ENCODE measurements at places on chromosomes 5 and 9.

- DNase-seq: no peak
Observed at GRCh38 chr5:90902651-90903386, 344.2 kb downstream of the ADGRV1 start.

DNA sequence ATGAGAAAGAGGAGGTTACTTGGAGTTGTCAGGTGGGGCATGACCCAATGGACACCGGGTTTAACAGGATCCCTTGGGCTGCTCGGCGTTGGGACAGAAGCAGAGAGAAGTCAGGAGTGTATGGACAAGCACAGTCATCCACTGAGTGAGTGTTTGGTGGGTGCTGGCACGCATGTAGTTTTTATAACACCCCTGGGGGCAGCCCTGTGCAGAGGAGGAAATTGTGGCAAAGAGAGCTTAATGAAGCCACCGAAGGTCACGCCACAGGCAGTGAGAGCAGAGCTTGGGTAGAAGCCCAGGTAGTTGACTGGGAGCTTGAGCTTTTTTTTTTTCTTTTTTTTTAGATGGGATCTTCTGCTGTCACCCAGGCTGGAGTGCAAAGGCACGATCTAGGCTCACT, 43.2 kb upstream of the IER5L start:
- DNase-seq: no peak

GRCh38 chr5:151491062-151491461, 43.7 kb downstream of the SLC36A1 start:
- no peak for DNase-seq

DNA sequence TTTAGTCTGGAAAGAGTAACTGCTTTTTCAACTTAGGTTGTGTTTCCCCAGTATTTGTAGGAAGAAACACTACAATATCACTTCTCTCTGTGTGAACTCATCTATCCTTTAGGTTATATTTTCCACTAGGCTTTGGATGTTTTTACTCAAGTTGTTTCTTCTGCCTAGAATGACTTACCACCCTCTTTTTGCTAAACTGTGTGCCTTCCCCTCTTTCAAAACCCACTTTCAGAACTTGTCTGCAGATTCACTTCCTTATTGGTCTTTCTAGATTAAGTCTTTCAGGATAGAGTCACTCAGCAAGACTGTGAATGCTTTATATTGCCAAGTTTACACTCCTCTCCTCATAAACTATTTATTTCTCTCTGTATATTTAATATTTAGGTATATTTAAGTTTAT, 14.2 kb upstream of the CAST start:
- DNase-seq: no peak

DNA sequence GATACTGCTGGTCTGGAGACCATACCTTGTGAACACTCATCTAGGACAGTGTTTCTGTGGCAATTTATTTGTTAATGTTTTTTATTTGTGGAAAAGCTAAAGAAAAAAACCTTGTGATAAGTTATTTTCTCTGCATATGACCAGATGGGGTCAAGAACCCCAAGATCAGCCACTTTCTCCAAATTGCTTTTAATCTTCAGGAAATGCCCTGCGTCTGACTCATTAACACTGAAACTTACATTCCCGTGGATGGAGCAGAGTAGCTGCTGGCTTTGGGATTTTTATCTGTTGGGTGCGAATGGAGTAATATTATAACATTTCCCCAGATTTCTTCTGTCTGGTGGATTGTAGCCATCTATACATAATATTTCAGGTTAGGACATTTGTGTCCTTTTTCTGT, 444.5 kb downstream of the SH3GL2 start:
- DNase-seq: no peak
